ENCODE measurements at places on chromosomes 1 and 21.
A peak's percentile ranks its signal among the peaks of the same experiment; 100 is the strongest.

DNA sequence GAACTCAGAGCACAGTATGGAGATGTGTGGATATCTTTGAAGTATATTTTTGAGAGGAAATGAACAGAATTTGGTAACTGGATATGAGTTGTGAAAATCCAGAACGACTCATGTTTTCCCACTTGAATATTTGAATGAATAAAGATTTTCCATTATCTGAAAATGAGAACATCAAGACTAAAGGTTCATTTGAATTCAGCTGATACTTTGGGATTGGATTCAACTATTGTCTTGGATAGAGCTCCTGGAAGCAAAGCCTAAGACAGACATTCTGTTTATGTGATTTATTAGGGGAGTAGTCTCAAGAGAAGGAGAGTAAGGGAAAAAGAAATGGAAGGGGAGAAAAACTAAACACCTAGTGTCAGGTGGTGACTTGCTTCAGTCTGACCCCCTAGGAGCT, 256.0 kb upstream of the LYPLAL1 start:
- DNase-seq = no peak

- peak; percentile 34 for DNase-seq
Measured at GRCh38 chr21:45104560-45104959, 30.2 kb downstream of the ADARB1 start.

DNA sequence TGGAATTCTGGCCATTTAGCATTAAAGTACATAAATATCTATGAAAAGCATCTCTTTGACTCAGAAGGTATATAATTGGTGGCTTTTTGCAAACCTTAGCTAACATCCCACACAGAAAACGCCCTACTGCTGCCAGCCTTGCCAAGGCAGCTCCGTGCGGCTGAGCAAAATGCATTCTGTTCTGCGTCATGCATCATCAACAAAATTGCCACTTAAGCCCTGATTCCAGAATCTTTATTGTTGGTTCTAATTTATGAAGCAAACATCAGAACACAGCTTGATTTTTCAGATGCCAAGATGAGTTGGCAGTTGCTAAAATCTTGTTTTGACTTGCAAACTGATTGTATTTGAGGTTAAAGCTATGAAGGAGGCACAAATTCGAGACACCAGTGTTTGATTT, 314.9 kb upstream of the DEPDC1 start:
- DNase-seq = peak; percentile 10

- no peak for DNase-seq
Measured at GRCh38 chr1:192266645-192267044, 50.1 kb upstream of the RGS21 start.

DNA sequence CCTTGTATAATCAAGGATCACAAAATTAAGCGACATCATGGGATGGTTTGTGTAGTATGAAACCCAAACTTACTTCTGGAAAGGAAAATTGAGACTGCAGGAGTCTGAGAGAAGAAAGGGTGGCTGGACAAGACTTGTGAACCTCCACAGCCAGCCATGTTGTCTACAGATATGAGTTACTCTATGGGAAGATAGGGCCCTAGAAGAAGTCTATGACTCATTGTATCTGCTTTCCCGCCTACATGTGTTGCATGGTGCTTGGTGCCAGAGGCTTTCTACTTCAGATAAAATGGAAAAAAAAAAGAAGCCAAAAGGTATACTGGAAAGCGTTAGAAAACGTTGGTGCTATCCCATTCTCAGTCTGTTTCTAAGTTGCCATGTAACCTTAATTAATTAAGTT, 18.7 kb upstream of the OR6N2 start:
- DNase-seq = no peak

DNA sequence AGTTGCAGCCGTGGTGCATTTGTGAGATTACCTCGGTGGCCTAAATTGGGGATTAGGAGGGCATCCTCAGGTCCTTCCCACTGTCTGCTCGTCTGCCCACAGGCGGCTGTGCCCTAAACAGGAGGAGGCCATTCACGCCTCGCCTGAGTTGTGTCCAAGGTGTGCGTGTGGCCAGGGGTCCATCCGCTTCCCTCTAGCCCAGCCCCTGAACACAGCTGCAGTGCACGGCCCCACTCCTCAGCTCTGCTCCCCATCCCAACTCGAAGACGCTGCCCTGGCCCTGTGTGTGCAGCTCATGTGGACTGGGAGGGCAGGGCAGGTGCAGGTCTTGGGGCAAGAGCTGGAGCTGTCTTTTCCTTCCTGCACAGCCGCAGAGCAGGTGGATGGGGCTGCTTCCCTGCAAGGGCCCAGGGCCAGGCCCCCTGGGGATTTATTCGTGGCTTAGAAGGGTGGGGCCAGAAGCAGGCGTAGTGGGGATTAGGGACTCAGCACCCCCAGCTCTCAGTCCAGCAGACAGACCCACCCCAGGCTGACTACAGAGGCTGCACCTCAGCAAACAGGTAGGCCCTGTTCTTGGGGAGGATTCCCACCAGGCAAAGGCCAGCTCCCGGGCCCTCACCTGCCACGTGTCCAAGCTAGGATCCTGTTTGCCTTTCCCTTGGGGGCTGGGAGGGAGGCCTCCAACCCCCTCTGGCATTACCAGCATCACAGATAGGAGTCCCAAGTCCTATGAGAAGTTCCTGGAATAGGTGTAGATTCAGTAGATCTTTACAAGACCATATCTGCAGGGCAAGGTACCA, 4.3 kb downstream of the GUK1 start:
- no peak for DNase-seq
